HepG2 (cell line): ENCODE measurements at places on chromosomes 7 and 10.

DNA sequence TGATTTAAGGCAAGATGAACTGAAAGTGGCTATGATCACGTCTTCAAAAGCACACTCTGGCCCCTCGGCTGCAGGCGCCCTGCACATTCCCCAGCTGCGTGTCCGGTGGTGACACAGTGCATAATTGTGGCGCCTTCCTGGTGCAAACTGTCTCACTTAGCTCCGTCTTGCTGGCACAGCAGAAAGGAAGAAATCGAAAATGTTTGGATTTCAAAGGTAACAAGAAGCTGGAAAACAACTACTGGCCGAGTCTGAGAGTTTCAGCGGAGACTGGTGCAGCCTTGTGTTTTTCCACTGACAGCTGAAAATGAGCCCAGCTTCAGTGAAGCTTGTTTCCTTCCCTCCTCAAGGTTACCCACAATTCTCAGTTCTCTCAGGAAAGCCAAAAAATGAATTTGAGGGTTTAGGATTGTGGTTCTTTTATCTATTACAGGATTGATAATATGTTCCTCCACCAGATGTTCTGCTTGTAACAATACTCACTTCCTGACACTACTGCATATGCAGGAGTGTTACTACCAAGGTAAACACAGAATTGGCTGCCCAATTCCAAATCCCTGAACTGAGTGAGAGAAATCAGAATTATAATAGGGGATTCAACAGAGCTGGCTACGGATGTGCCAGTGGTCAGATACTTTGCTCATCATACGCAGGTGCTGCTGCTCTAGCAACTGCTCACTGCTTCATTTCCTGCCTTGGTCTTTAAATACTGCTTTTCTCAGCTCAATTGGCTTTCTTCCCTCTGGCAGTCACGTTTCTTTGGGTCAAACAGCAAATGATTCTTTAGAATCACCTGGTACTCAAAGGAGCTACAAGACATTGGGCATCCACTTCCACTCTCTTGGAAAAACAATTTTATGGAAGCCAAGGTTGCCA is 63.7 kb downstream of the TRUB1 start:
- DNase-seq = no peak

GRCh38 chr7:90758933-90759562 is 162.9 kb downstream of the CDK14 start:
- peak; percentile 88 for DNase-seq

DNA sequence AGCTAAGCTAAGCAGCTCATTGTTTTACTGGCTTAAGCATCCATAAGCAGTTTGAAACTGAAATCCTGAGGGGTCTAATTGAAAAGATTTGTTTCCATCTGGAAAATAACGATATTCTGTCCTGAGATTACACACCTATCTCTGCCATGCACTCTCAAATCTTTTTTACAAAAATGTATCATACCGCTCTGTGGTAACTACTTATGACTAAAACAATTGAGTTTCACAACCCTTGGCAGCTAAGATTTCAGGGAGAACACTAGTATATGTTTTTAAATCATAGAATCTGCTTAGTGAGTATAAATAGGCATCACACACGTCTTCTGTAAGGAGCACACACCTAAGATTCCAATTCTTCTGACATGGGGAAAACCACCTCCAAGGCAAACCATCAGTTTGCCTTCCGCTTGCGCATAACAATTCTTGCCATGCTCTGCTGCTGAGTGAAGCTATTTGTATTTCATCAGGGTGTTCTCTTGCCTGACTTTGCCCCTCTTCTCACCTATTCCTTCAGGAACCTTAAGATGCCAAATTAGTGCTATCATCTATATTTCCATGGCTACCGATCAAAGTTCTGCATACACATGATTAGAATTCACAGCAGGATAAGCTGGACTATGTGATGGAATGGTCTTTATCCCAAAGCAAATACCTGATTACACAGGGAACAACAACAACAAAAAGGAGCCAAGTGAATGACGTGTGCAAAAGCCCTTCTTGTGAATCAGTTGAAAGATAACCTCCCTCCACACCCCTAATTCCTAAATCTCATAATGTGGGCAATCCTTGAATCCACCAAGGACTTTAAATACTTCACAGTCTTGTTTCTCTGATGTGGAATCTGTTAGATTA is 40.9 kb downstream of the PRPF18 start:
- no peak for DNase-seq

- no peak for DNase-seq
Observed at GRCh38 chr10:81920213-81920829, 45.3 kb downstream of the NRG3 start.

GRCh38 chr7:100604028-100604975 is 2.1 kb downstream of the PCOLCE start:
- no peak for DNase-seq

GRCh38 chr7:116223588-116223987 is 13.2 kb downstream of the TES start:
- DNase-seq = no peak

GRCh38 chr7:12802070-12802469 is 114.6 kb downstream of the ARL4A start:
- DNase-seq = no peak

GRCh38 chr7:156986378-156986777 is 24.1 kb downstream of the MNX1 start:
- DNase-seq = no peak

DNA sequence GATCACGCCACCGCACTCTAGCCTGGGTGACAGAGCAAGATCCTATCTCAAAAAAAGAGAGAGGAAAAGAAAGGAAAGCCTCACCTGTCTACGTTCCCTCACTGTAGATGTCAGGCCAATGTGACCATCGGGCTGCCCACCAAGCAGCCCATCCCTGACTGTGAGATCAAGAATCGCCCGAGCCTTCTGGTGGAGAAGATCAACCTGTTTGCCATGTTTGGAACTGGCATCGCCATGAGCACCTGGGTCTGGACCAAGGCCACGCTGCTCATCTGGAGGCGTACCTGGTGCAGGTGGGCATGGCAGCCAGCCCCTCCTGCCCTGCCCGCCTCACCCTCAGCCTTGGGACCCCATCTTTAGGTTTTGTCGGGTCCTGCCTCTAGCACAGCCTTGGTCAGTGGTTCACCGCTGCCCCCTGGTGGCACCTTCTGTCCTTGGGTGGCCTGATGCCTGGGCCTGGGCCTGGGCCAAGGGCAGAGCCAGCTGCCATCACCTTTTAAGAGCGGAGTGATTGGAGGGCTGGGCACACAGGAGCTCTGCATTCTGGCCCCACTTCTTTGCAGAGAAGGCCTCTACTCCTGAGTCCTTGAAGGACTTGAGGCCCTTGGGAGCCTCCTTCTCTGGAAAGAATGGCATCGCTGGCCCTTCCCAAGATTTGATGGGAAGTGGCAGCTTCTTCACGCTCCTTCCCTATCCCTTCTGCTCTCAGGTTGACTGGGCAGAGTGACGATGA is 14.4 kb upstream of the AHCYL2 start:
- peak; percentile 45 for DNase-seq

DNA sequence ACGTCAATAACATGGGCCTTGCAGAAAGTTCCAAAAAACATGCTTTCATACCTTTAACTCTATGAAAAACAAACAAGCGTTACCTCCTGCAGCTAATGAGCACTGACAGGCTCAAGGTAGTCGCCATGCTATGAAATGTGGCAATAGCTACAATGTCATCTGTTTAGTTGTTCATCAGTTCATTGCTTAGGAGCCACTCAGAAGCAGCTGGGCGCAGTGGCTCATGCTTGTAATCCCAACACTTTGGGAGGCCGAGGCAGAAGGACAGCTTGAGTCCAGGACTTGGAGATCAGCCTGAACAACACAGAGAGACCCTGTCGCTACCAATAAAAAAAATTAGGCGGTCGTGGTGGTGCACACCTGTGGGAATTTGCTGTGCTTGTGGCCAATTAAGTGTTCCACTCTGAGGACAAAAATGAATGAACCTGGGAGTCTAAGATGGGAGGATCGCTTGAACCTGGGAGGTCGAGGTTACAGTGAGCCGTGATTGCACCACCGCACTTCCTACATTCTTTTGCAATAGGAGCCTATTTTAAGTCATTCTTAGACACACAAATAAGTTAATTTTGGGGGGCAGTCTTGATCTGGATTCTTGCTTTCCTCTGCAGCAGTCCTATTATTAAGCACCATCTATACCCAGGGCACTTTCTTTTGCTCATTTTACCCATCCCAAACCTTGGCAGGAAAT is 276.2 kb upstream of the KLF14 start:
- DNase-seq = no peak

- DNase-seq = no peak
Observed at GRCh38 chr10:3996697-3997096, 211.7 kb upstream of the KLF6 start.

DNA sequence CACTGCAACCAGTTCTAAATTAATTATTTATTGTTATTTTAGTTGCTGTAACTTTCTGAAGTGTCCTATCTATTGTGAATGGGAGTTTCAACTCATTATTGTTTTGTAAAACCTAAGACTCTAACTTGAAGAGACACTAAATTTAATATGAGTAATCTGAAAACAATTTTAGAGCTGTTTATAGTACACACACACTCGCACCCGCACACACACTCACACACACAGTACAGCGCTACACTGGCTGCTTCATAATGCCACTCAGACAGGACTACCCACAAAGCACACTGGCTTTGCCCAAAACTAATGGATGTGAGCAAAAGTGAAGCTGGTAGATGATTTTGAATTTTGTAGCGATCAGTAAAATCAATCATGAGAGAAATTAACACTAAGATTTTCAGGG is 238.9 kb upstream of the ETV1 start:
- DNase-seq = no peak

DNA sequence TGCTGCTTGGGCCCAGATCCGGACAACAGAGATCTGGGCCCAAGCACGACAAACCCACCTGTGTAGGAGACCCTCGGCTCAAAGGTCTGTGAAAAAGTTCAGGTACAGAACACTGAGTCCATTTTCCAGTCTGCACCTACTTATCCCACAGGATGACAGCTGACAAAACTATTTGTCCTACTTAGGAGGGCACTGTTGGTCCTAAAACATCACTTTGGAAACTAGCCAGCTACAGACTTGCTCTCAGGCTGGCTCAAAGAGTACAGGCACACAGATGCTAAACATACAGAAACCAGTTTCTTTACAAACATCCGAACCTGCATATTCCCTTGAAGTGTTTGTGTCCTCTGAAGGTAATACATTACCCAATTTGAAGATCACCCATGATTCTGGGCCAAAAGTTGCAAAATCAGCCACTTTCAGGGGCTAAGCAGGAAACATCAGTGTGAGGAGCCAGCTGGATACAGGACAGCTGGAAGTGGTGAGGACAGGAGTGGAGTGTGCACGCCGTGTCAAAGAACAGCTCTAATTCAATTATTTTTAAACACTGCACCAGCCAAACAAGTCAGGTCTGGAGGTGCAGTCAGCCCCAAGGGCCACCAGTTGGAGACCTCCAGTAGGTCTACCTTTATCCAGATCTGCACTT is 88.5 kb downstream of the NOC3L start:
- DNase-seq = no peak

GRCh38 chr10:112792487-112793201 is 157.4 kb upstream of the TCF7L2 start:
- no peak for DNase-seq

DNA sequence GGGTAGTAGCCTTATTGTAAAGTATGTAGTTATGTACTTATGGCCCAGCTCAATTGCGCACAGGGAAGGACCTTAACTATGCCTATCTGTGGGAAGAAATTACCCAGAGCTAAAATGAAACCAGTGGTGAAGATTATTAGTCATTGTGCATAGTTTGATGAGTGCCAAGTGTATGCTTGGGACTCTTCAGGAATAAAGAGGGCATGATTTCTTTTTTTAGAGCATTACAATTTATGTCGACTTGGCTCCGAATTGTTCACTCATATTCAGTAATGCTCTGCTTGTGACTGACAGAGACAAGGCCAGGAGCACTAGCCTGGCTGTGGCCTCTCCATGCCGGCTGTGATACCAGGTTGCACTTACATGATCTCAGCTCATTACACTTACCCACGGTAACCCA is 269.5 kb downstream of the TRIL start:
- DNase-seq = no peak

- no peak for DNase-seq
Observed at GRCh38 chr10:4586776-4587175, 239.2 kb upstream of the AKR1E2 start.

DNA sequence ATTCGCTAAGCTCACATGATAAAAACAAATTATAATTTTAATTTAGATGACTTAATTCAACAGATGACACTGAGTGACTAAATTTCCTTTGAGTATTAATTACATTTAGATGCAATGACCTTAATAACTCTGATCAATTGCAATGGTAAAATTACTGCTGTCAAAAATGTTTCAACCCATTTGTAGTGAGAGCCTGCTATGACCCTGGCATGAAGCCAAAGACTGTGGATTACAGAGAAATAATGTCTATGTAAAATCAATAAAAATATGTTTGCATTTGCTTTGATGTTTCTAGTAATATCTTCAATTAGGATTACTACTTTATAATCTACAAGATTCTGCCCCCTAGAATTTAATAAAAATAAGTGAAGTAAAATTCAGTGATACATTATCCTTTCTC is 15.6 kb downstream of the MKX start:
- no peak for DNase-seq

DNA sequence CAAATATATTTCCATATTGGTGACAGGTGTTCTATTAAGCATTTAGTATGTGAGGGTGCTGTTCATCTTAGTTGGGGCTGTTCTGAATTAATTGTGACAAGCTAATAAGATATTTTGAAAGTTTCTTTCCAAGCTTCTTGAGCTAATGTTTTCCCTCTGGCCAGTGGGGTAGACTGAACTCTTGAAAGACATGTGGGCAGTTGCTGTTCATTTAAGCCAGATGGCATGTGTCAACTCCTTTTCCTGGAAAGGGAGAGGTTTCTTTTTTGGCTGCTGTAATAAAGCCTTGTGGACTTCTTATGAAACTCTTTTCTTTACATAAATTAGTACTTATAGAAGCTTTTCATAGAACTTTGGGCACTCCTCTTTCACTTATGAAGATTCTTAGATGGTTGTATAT is 21.7 kb downstream of the RAB18 start:
- no peak for DNase-seq

- no peak for DNase-seq
Observed at GRCh38 chr10:124387078-124387874, 31.4 kb downstream of the OAT start.

- no peak for DNase-seq
Observed at GRCh38 chr7:127799535-127800305, 147.7 kb downstream of the SND1 start.

GRCh38 chr7:140144821-140145220 is 32.0 kb downstream of the KDM7A start:
- no peak for DNase-seq
